ENCODE measurements at places on chromosomes 7 and 10. TPM values are rescaled to one million over a fixed set of nuclear protein-coding genes. Genes with fewer than 3 reads are reported as not detected.

DNA sequence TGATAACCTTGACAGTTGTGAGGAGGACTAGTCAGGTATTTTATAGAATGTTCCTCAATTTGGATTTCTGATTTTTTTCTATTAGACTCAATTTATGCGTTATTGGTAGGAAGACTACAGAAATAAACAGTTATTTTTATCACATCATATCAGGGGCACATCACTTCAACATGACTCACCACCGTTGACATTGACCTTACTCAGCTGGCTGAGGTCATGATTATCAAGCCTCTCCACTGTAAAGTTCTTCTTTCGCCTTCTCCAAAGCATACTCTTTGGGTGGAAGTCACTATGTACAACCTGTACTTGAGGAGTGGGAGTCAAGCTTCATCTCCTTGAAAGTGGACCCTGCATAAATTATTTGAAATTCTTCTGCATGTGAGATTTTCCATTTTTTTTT, 194.3 kb upstream of the IGFBP3 start:
- H3K27me3 ChIP-seq = no peaks in the 10 kb centered on the region
- no peak for DNase-seq
- no peaks in the 10 kb centered on the region for H3K4me1 ChIP-seq
- no peaks in the 10 kb centered on the region for H3K36me3 ChIP-seq
- no peak overlapping the region for H3K27ac ChIP-seq
- no peak overlapping the region for H3K4me3 ChIP-seq

- DNase-seq = no peak
- no peaks in the 10 kb centered on the region for H3K27me3 ChIP-seq
- H3K36me3 ChIP-seq = no peaks in the 10 kb centered on the region
Measured at GRCh38 chr7:136741941-136742340, 126.5 kb upstream of the CHRM2 start.

DNA sequence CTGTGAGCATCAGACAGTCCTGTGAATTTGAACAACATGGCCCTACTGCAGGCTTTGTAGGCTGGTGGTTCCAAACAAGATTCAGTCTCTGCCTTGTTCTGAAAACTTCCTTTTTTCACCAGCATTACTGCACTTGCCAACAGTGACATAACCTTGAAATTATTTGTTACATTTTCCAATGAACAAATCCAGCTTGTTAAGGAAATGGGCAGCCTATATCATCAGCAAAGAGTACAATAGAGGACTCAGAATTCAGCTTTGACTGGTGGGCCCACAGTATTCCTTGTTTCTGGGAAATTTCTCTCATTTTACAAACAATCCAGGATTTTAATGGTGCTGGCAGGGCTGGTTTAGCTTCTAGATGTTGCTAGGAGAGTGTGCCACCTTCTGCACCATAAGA, 703.7 kb upstream of the FZD8 start:
- DNase-seq = peak; percentile 83
- no peaks in the 10 kb centered on the region for H3K4me1 ChIP-seq
- no peak overlapping the region for H3K4me3 ChIP-seq
- no peaks in the 10 kb centered on the region for H3K36me3 ChIP-seq
- H3K27me3 ChIP-seq = no peaks in the 10 kb centered on the region
- no peak overlapping the region for H3K27ac ChIP-seq

- H3K36me3 ChIP-seq = no peaks in the 10 kb centered on the region
- no peak overlapping the region for H3K27ac ChIP-seq
- peak; percentile 48 for DNase-seq
- H3K4me1 ChIP-seq = peaks cover 17% of the 10 kb centered on the region
- no peaks in the 10 kb centered on the region for H3K27me3 ChIP-seq
Measured at GRCh38 chr7:80078159-80078731, 56.4 kb upstream of the GNAI1 start.

DNA sequence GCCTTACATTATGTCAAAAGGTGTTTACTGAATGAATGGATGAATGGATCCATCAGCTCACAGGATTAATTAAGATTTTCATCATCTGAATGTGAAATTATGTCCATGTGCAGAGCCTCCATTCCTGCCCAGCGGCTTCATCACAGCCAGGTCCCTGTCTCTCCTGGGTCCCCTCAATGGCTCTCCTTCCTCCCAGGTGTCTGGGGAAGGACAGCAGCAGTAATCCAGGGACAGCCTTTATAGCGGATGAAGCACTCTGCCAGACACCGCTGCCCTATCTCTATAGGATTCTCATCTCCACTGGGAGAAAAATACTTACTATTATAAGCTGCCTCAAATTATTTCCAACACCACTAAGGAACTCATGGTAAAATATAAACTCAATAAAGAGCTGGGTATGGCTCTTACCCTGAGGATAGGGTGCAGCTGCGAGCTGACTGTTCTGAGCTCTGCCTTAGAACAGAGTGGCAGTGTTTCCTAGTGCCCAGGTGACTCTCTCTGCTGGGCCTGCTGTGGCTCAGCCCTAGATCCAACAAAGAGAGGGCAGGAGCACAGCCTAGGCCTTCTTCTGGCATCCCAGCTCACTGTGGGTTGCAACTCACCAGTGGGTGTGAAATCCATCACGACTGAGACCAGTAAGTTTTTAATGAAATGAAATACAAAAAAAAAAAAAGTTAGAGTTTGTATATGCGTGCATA, 38.3 kb downstream of the GPRIN2 start:
- no peaks in the 10 kb centered on the region for H3K36me3 ChIP-seq
- H3K4me1 ChIP-seq = no peaks in the 10 kb centered on the region
- H3K4me3 ChIP-seq = no peak overlapping the region
- no peak for DNase-seq

DNA sequence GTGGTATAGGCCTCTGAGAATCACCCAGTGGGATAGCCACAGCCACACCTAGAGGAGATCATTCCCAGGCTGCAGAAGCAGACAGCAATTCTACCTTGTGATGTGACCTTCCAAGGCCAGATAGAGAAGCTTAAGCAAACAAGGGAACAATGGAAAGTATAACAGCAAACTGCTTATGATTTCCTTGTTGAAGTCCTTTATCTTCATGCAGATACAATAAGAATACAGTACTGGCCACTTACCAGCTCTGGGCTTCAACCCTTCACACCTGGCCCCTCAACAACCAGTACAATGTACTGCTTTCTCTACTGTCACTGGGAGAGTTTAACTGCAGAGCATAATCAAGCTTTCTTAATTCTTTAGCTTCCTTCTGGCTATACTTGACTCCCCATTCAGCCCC, 22.6 kb upstream of the DDX50 start:
- no peak for DNase-seq
- no peak overlapping the region for H3K4me3 ChIP-seq
- no peak overlapping the region for H3K27ac ChIP-seq
- H3K36me3 ChIP-seq = no peaks in the 10 kb centered on the region

UCN3 gene
- total RNA-seq = not detected

GRCh38 chr10:20898866-20899535, 1.9 kb upstream of the NEBL start:
- H3K27ac ChIP-seq = no peak overlapping the region
- DNase-seq = no peak
- H3K4me3 ChIP-seq = no peak overlapping the region
- H3K36me3 ChIP-seq = no peaks in the 10 kb centered on the region
- H3K4me1 ChIP-seq = no peaks in the 10 kb centered on the region

DNA sequence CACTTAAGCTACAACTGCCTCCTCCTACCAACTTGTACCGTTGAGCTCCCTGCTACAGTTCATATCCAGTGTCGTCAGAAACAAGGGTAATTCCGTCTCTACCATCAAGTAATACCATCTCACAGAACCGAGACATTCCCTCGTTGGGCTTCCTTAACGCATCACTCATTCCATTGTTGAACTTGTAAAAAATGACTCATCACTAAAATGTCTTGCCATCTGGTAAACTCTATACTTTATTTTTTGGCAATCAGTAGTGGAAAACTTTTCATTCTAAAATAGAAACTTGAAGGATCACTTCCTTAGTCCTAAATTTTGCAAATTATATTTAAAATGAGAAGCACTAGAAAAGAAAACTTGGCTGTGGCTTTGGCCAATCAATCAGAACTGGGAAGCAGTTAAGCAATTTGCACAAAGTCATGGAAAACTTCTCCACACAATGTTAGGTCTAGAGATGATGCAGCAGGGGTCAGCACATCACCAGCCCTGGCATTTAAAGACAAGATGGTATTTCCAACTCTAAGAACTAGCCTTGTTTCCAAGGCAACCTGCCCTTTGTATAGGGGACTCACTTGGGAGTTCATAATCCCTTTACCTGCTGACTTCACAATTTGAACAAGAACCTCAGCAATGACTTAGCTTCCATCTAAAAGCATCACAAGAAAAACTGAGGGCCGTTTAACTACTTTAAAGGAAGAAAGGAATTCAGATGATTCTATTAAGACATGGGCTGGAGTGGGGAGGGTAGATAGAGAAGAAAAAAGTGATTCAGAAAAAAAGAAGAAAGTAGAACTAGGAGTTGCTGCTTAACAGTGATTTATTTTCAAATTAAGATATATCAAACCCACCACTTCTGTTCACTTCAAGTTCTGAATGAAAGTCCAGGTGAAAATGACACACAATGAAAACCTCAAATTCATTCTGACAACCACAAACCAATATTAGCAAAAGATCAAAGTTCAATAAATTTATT, 288.1 kb downstream of the PARD3 start:
- no peaks in the 10 kb centered on the region for H3K27me3 ChIP-seq
- peak overlapping the region; percentile 89 for H3K27ac ChIP-seq

CHST15 gene
- total RNA-seq = 29.2 TPM

TMEM236 gene
- 0.24 TPM for total RNA-seq

DNA sequence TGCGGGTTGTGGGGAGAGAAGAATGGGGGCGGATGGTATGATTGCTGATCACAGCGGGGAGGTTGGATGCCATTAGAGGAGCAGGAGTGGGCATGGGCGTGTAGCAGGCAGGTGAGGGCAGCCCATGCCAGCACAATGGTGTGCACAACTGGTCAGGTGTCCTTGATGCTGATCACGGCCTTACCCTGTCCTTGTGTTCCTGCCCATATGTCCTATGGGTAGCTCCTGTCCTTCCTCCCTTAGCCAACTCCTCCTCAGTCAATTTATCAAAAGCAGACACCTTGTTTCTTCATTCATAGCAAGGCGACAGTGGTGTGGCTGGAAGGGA, 30.7 kb downstream of the WDR86 start:
- no peak for DNase-seq
- no peaks in the 10 kb centered on the region for H3K4me1 ChIP-seq
- H3K4me3 ChIP-seq = no peak overlapping the region
- H3K36me3 ChIP-seq = peaks cover 17% of the 10 kb centered on the region
- peaks cover 14% of the 10 kb centered on the region for H3K27me3 ChIP-seq

KLF14 gene
- not detected for total RNA-seq

PRLHR gene
- not detected for total RNA-seq
